NCI-H526 treated with DMSO at 0.1 percent for 48 hours (cell line): ENCODE measurements at places on chromosomes 5 and 9.

DNA sequence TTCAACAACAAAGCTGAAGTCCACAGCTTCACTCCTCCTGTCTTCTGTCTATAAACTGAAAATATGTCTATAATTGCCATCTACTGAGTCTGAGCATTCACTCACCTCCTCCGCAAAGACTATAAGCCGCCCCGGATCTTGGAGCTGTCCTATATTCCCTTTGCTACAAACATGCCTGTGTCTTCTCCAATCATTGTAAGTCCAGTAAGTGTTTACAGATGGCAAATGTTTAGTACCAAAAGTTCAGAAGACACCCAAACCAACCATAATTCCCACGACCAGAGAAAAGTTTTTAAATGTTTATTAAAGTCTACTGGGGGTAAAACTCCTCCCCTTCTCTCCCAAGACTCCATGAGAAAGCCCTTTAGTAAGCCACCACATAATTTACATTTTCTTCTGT lies 80.9 kb downstream of the EBF1 start:
- DNase-seq: no peak

DNA sequence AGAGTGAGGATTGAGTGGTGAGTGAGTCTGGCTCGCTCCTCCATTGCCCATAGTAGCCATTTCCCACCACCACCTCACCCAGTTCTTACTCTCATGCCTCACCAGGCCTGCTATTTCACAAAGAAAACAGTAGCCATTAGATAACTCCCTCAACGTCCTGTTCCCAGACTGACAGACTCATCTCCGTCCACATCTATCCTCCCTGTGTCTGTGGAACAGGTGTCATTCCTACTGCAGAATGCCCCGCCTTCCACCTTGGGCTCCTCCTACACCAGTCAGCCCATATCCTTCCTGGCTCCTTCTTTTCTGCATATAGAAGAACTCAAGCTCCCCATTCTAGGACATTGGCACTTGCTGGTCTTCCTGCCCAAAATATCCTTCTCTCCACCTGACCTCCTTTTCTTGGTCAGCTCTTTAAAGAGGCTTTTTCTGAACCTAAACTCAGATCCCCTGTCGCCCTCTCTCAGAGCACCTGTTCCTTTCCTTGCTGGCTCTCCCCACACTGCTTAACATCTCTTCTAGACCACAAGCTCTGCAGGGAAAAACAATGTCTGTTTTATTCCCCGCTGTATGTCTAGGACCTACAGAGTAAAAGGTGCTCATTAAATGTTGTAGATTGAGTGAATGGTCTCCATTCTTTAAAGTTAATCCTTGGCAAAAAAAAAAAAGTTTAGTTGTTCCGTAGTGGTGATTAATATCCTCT lies 3.2 kb downstream of the TNFAIP8 start:
- no peak for DNase-seq

DNA sequence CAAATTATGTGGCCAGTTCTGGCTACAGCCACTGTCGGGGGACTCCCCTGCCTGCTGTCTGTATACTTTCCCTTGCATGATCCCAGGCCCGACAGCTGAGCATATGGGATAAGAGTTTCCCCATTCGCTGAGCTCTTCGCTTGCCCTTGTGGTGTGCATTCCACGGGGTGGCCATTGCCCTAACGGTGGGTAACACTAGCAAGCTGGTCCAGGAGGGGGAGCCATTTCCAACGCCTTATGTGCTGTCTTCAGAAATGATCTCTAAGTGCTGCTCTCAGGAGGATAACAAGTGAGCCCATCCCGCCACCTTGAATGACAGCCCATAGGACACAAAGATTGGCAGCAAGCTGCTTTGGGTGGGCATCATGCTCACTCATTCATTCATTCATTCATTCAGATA lies 190.9 kb downstream of the FSTL4 start:
- DNase-seq: no peak

DNA sequence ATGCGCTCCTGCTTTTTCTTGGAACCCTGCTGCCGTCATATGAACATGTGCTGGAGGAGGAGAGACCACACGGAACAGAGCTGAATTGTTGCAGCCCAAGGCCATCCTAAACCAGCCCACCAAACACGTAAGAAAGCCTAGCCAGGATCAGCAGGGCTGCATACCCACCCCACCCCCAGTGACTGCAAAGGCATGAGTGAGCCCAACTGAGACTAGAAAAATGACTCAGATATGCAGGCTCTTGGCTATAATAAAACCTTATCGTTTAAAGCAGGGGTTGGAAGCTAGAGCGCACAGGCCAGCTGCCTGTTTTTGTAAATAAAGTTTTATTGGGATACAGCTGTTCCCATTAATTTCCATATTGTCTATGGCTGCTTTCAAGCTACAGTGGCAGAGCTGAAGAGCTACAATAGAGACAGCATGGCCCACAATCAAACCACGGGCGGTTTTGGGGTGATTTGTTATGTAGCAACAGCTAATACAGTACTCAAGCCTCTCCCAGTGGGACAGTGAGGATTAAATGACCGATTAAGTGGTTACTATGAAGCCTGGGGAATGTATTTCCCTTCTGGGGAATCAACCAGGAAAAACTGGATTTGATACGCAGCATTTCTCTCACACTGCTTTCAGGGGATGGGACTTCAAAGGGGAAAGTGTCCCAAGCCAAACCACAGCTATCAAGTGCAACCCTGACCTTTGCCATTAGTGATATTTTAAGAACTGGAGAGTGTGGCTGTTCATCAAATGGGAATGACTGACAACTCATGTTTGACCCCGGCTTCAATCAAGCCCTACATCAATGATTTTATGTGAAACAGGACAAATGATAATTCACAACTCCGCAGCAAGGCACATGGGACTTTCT lies 6.3 kb downstream of the SHB start:
- no peak for DNase-seq

- DNase-seq: no peak
These were observed 206.0 kb upstream of the PRR16 start for GRCh38 chr5:120258123-120258522.

DNA sequence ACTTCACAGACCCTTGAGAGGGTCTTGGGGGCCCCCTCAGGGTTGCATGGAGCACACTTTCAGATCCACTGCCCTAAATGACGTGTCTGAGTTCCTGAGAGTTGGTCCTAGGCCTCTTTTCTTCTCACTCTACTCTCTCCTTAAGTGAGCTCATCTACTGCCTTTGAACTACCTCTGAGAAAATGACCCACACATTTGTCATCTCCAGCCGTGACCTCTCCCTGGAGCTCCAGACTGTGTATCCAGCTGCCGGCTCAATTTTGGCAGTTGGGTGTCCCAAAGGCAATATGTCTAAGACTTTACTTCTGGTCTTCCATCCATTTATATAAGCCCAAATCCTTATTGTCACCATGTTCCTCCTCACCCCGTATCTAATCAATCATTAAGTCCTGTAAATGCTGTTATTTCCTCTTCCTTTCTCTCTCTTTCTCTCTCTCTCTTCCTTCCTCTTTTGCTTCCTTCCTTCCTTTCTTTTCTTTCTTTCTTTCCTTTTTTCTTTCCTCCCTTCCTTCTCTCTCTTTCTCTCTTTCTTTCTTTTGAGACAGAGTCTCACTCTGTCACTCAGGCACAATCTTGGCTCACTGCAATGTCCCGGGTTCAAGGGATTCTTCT lies 51.2 kb upstream of the HSPA9 start:
- DNase-seq: no peak

- DNase-seq: no peak
These were observed 634.7 kb upstream of the ARRDC3 start for GRCh38 chr5:92017776-92018175.

- no peak for DNase-seq
These were observed 45.6 kb upstream of the TRIM32 start for GRCh38 chr9:116641292-116642059.

DNA sequence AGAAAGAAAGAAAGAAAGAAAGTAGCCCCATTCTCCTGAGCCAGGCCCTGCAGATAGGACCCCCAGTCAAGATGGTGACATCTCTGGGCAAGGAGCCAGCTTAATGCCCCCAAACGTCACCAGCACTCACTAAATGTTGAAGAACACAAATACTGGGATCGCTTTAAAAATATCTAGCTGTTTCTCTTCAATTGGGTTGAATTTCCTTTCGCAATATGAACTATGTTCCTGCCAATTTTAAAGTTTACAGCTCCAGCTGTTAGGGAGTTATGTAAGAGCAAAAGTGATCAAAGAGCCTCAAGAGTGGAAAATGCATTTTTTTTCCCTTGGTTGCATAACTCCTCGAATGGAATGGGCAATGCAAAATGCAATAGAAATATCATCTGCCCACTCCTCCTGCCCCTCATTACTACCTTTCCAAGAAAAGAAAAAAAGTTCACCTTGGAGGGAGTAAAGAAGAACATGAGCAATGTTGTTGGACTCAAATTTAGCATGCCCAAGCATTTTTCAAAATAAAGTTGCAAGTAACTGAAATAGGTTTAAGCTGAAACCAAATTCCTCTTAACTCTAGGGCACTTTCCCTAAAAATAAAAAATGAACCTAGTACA lies 244.2 kb upstream of the PIK3R1 start:
- no peak for DNase-seq

DNA sequence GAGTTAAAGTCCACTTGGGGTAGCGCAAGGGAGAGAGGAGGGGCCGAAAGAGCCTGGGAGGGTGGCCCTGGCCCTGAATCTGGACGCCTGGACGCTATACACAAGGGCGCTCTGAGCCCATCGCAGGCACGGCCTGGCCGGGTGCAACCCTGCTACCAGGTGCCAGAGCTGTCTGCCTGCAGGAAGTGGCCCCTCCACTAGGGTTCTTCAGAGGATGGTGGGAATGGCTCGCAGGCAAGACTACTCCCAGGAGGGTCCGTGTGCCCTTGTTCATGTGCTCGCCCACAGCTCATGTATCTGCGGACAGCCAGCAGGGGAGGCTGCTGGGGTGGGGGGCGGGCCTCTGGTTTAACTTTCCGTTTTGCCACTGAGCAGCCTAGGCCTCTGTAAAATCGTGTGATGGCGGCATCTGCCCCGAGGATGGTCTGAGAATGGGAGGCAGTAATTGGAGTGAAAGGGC lies 1.4 kb upstream of the NKD2 start:
- DNase-seq: no peak

DNA sequence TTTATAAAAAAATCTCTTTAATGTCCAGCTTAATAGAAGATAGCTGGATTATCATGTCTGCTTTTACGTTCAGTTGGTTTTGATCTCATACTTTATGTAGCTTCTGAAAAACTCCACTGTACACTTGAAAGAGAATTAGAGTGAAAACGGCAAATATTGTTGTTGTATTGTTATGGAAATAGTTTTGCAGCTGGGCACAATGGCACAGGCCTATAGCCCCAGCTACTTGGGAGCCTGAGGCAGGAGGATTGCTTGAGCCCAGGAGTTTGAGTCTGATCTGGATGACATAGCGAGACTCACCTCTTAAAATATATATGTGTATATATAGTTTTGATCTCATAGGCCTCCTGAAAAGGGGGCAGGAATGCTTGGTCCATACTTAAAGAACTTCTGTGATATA lies 67.4 kb upstream of the PRRC1 start:
- no peak for DNase-seq

- DNase-seq: no peak
These were observed 87.3 kb upstream of the CCNG1 start for GRCh38 chr5:163350083-163350482.

- DNase-seq: no peak
These were observed 138.1 kb downstream of the EMB start for GRCh38 chr5:50302815-50303490.

GRCh38 chr5:177992466-177992865 lies 3.6 kb downstream of the PROP1 start:
- DNase-seq: no peak

GRCh38 chr5:39186722-39187539 lies 32.4 kb downstream of the FYB1 start:
- DNase-seq: no peak

DNA sequence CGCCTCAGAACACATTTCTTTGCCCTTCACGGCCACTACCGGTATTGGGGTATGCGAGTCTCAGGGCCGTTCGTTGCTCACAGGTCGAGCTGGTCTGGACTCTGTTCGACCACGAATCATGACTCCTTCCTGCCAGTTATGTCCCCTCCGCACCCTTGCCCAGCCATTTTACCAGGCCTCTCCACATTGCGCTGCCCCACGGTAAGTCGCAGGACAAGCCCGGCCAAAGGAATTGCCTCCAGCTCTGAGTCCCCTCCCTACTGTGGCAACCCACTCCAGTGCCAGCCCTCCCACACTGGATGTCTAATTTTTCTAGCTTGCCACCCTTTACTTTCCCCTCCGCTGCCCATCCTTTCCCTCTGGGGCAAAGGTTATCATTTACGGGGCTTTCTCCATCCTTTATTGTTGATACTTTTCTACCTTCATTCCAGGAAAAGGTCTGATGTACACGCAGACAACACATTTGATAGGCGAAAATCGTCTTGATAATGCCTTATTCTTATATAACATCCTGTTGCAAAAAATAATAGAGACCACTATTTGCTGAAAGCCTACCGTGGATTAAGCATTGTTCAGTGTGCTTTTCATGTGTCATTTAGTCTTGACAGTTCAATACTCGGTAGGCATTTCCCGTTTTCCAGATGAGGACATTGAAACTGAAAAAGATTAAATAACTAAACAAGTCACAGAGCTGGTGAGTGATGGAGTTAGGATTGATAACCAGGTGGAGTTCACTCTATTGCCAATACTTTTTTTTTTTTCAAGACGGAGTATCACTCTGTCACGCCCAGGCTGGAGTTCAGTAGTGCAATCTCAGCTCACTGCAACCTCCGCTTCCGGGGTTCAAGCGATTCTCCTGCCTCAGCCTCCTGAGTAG lies 958 bp upstream of the HSPA5 start:
- no peak for DNase-seq

- no peak for DNase-seq
These were observed 72.4 kb upstream of the GNAQ start for GRCh38 chr9:78103971-78104433.

DNA sequence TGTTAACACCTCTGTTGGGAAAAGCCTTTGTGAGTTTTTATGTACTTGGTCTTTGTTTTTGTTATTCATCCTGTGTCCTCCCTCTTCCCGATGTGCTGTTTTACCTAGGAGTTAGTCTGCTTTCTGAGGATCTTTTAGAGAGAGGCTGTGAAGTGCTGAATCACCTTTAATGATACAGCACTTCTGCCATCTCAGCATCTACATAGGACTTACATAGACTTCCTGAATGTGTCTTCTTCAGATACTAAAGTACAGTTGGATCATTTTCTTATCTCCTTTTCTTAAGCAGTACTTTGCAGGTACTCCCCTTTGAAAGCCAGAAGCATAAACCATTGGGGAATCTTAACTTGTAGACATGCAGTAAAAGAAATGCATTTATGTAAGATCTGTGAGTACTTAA lies 31.5 kb downstream of the OTULIN start:
- DNase-seq: no peak

DNA sequence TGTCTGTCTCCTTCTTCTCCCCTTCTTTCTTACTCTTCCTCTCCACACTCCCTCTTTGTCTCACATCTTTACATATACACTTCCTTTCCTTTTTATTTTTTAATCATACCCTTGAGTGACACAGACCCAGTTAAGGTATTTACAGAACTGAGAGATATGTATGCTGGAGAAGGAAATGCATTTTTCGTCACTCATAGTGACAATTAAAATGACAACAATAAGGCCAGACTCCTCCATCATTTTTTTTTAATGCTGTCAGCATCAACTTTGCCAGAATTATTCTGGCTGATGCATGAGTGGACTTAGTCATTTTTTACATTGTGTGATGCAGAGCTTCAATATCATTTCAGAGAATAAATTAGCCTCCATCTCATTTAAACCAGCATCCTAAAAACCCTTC lies 272.9 kb downstream of the TMEM38B start:
- no peak for DNase-seq
